Activated naive CD8-positive, alpha-beta T cell treated with anti-CD3 and anti-CD28 coated beads, Interleukin-2, amount 50 U/mL, for 24 hours (primary cell): ENCODE measurements at places on chromosomes 4 and X.

DNA sequence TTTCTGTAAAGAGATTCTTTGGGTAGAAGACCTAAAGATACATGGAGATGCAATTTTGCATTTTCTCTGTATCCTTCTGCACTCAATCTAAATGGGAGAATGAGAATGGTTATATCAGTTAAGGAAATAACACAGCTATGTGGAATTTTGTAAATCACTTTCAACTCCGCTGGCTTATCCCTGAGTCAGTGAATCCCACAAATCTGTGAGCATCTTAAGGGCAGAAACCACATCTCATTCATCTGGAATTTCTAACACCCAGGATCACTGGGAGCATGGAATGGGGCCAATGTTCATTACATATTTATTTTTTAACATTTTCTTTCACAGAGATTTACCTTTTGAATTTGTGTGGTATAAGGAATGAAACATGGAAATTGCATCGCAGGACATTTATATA, 167.8 kb downstream of the CFAP47 start:
- no peak for DNase-seq

- no peak for DNase-seq
Measured at GRCh38 chr4:186623546-186623945, 68.2 kb upstream of the MTNR1A start.

DNA sequence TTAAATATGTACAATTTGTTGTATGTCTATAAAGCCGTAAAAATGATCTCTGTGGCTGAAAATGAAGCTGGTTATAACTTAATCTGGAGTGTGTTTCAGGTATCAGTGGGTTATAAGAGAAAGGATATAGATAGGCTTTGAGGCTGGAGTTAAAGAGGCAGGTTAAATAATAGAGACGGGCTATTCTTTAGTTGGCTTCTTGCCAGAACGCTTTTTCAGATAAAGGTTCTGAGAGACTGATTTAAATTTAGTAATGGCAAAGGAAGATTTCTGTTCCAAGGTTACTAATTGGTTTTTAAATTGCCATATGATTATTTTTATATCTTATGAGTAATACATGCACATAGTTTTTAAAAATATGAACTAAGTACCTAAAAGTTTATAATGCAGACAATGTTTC, 117.4 kb downstream of the AWAT2 start:
- no peak for DNase-seq

DNA sequence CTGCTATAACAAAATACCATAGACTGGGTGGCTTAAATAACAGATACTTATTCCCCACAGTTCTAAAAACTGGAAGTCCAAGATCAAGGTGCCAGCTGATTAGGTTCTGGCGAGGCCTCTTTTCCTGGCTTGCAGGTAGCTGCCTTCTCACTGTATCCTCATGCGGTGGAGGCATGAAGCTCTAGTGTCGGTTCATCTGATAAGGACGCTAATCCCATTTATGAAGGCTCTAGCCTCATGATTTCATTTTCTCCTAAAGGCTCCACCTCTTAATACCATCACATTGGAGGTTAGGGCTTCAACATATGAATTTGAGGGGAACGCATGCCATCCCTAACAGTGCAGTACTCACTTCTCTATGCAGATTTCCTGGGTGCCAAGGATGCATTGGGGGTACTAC, 57.9 kb upstream of the STIM2 start:
- no peak for DNase-seq

DNA sequence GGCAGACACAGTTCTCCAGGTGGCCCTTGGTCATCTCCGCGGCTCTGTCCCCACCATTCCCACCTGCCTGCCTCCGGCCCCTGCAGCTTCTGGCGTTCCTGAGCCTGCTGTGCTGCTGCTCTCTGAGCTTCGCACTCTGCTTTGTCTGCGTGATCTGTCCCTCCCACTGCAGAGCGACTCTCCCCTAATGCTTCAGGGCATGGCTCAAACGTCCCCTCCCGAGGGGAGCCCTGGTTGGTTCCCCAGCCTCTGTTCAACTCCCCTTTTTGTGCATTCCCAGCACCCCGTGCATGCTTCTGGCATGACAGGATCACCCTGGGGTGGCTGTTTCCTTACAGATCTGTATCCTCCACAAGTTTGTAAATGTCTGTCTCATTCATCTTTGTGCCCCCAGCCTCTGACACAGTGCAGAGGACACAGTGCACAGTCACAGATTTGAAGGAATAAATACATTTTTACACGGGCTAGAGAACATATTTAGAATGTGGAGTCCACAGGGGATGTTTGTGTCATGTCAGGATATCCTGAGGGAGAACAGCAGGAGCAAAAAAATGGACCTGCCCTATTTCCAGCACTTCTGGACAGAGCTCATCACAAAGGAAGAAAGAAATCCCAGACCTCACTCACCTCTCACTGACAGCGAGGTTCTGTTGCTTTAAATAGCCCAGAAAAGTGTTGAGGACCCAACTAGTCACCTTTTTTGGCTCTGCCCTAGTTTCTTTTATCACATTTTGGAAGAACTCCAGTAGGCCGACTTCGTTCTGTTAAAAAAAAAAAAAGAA, 72.6 kb downstream of the GATB start:
- no peak for DNase-seq

DNA sequence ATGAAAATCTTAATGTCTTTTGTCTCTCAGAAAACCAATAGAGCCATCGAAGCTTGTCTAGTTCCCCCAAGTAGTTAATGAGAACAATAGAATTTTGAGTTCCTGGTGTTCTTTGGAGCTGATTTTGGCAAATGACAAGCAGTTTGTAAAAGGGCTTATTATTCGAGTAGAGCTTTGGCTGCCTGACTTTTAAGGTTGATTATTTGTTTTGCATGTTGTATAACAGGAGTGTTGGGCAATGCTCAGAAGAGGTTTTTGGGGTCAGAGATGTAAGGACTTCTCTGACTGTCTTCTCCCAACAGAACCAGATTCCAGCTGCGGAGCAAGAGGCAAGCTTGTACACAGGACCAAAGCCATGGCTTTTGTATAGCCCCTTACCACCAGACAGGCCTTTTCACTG, 30.0 kb downstream of the ZCCHC12 start:
- DNase-seq: no peak

DNA sequence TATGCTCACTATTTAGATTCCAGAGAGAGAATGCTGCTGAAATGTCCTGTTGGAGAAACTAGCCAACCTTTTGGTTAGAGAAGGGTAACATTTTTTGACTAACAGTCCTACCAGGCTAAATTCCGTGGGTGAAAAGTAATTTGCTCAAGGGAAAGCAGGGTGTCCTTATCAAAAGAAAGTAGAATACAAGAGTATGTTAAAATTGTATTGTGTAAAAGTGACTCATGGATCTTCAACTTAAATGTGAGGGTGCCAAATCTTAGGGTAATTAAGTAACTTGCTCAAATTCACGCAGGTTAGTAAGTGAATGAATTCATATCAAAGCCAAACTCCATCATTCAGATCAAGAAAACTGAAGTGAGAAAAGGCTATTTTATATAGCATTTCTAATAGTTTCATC, 81.7 kb downstream of the PCDH7 start:
- no peak for DNase-seq

DNA sequence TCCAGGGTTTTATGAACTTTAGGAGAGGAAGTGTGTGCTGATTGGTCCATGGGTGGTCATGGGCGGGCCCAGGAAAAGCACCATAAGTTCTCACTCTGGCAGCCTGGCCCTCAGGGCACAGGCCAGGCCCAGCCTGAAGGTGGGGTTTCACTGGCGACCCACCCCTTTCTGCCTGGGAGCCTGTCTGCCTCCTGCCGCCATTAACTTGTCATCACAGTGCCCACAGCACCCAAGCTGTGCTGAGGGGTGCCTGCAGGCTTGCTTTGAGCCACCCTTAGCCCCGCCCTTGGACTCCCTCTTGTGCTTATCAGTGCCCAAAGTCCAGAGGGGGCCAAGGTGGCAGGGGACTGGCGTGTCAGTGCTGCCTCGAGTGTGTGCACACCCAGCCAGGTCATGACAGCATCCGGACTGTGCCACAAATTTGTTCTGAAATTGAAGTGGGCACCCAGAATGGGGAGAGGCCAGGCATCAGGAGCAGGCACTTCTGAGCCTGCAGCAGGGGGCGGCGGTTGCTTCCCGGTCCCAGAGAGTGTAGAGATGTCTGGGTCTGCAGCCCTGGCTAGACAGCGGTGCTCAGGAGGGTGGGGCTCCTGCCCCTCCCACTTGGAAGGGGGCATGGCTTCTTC, 455.6 kb downstream of the TMA16 start:
- DNase-seq: no peak

GRCh38 chr4:187632260-187632995, 363.1 kb upstream of the ZFP42 start:
- no peak for DNase-seq

DNA sequence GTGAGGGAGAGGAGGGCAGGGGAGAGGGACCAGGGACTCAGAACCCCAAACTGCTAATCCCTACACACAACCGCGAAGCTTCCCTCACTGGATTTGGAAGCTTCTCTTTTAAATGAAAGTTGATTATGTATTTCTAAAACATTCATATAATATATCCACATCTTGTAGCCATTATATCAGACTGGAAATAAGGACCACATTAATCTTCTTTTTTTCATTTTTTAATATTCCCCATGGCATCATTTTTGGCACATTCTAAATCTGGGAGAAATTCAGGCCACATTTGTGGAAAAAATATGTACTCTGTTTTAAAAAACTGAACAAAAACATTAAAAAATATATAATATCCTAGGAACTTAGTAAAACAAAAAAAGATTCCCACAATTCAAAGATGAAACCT, 97.8 kb downstream of the AFAP1 start:
- no peak for DNase-seq

DNA sequence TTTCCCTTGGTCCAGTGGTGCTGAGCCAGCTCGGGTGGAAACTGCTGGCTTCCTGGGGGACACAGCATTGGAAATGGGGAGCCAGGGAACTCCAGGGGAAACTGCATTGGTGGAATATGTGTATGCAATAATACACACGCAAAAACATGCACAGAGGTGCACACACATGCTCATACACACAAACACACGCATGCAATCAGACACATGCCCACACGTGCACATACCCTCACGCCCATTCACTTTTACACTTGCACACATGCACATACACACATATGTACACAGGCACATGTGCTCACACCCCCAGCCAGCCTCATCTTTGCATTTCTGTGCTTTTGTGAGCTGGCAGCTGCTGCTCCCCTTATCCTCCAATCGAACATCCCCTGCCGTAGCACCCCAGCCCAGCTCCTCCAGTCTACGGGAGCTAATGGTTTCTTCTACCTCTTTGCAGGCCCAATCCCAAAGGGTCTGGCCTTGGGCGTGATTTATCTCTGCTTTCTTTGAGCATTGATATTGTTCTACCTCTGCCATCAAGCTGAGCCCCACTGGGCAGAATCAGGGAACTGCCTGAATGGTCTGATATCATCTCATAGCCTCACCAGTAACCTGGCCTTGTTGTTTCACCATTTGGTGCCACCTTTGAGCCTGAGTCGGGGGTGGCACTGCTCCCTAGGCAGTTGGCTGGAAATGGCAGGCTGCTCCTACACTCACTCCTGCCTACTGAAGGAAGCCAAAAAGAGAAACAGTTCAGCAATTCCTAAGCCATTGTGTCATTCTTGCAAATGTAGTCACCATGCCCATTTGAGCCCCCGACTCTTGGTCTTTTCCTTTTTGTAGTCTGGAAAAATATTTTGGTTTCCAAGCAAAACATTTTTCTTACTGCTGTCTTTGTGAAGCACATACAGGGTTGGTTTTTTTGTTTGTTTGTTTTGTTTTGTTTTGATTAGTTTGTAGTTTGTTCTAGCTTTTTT, 104.4 kb upstream of the MAMLD1 start:
- no peak for DNase-seq

DNA sequence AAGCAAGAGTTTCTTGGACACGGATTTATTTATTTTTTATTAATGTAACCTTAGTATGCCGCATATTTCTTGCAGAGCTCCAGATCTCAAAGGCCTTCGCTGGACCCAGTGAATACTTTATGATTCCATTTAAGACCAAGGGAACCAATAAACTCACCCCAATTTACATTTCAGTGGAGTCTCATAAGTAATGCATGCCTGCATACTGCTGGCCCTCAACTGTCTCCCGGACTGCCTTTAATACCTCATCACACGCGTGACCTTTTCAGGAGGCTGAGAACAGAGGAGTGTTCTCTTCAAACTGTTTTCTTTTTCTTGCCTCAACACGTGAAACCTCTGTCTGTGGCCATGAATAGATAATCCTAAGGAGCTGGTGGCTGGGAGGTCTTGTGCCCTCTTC, 240.9 kb downstream of the STIM2 start:
- no peak for DNase-seq

- no peak for DNase-seq
Measured at GRCh38 chr4:7055111-7055989, 12.2 kb downstream of the TADA2B start.

DNA sequence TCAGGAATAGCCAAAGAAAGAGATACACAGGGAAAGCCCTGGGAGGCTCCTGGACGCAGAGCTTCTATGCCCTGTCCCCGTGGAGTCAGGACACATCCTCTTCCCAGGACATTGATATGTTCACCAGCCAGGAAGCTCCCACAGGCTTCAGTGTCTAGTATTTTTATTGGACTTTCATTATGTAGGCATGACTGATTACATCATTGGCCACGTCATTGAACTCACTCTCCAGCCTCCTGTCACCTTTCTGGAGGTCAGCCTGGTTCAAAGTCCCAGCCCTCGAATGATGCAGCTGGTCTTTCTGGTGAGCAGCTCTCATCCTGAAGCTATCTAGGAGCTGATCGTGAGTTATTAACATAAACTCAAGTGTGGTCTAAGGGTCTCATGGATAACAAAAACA, 104.1 kb downstream of the CPEB2 start:
- DNase-seq: no peak

DNA sequence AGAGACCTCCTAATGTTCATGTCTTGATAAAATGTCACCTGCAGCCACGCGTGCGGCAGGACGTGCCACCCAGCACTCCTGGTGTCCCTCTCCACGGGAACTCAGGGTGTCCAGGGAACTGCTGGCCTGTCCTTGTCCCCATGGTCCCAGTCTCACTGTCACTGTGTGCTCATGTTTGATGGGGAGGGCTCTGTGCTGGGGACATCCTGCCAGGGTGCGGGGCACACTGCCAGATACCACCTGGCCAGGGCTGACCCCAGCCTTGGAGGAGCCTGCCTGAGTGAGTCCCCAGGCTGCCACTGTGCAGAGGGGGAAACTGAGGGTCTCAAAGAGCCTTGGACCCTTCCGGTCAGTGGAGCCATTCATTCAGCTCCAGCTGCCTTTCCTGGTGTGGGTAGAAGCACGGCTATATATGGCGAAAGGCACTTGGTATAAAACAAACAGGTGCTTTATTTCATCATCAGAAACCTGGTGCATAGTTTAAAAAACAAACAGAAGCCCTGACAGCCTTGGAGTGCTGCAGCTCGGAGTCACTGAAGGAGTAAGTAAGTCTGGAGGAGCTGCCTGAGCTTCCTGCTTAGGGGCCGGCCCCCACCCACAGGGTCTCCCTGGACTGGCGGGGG, 33.0 kb downstream of the NOP14 start:
- no peak for DNase-seq

DNA sequence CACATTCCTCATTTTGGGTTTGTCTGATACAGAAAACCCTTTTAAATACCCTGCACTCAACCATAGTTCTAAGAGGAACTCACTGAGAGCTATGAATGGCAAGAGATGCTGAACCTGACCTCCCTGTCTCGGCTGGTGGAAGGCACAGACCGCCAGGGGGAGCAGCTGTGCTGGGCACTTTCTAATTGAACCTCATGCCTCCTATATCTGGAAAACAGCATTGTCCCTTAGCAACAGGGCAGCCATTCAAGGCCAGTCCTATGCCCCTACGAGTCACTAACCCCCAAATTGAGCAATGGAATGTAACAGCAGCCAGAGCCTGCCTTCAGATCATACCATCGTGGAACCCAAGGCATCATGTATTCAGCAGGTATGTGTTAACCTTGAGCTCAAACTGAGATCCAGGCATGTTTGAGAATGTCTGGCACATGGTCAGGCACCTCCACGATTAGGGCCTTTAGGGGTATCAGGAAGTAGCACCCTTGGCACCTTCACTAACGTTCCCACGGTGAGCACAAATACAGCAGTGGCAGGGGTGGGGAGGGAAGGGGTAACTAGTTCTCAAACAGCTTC, 5.1 kb downstream of the USP27X start:
- DNase-seq: peak; percentile 61
